Transverse colon (tissue), 4 donors: ENCODE measurements at places on chromosomes 7 and 10. TPM values are rescaled to one million over a fixed set of nuclear protein-coding genes. Genes with fewer than 3 reads are reported as not detected.

GRM3 gene
- total RNA-seq: not detected

STOX1 gene
- total RNA-seq: 1.1 TPM

FRAT2 gene
- total RNA-seq: 72.2 TPM

TMEM229A gene
- total RNA-seq: 0.55 TPM

CLEC5A gene
- not detected for total RNA-seq

OR9A2 gene
- not detected for total RNA-seq

SPDYE16 gene
- total RNA-seq: not detected

CPA2 gene
- total RNA-seq: 0.48 TPM

CXCL12 gene
- 19.5 TPM for total RNA-seq

TRPV5 gene
- total RNA-seq: not detected

PAPOLB gene
- total RNA-seq: not detected

TLX1 gene
- 0.14 TPM for total RNA-seq

RELN gene
- total RNA-seq: 1.5 TPM

TMEM213 gene
- not detected for total RNA-seq

ABCB8 gene
- total RNA-seq: 33.3 TPM

CADPS2 gene
- 9.0 TPM for total RNA-seq

EPHB4 gene
- total RNA-seq: 57.2 TPM

CAV1 gene
- total RNA-seq: 52.2 TPM

CALHM1 gene
- not detected for total RNA-seq

ATOH7 gene
- 0.27 TPM for total RNA-seq

PRTFDC1 gene
- 4.9 TPM for total RNA-seq

GCK gene
- not detected for total RNA-seq

ETV1 gene
- 3.0 TPM for total RNA-seq

PWWP2B gene
- total RNA-seq: 76.4 TPM

ZC3HAV1L gene
- total RNA-seq: 8.5 TPM

SPDYE8 gene
- total RNA-seq: not detected

PRDX3 gene
- total RNA-seq: 55.1 TPM

C7orf33 gene
- not detected for total RNA-seq

SGCE gene
- total RNA-seq: 26.8 TPM

MYPN gene
- total RNA-seq: 0.27 TPM

EBF3 gene
- 0.37 TPM for total RNA-seq

HPSE2 gene
- total RNA-seq: not detected

SEMA3C gene
- total RNA-seq: 80.4 TPM

MRC1 gene
- total RNA-seq: 22.1 TPM

TFPI2 gene
- total RNA-seq: not detected

TUBAL3 gene
- total RNA-seq: 0.40 TPM

FAS gene
- total RNA-seq: 58.5 TPM

CRYGN gene
- total RNA-seq: not detected

TMEM176B gene
- total RNA-seq: 369 TPM

TMEM225B gene
- total RNA-seq: not detected

PLAU gene
- total RNA-seq: 2.9 TPM

PRSS2 gene
- not detected for total RNA-seq

EPO gene
- total RNA-seq: not detected

MKI67 gene
- total RNA-seq: 12.0 TPM

ERVW-1 gene
- not detected for total RNA-seq

TASOR2 gene
- total RNA-seq: 59.0 TPM

SLC16A9 gene
- 0.80 TPM for total RNA-seq

RNF148 gene
- total RNA-seq: 1.6 TPM

LRIT1 gene
- total RNA-seq: not detected

FAM13C gene
- total RNA-seq: 9.7 TPM

GRID2IP gene
- total RNA-seq: 1.1 TPM

AKR1E2 gene
- total RNA-seq: 4.2 TPM

PTF1A gene
- not detected for total RNA-seq

UNCX gene
- total RNA-seq: not detected
